Renal cortical epithelial cell (primary cell): ENCODE measurements at places on chromosomes 4 and X.

- peak; percentile 16 for DNase-seq
Observed at GRCh38 chr4:175560604-175561003, 251.5 kb downstream of the GPM6A start.

DNA sequence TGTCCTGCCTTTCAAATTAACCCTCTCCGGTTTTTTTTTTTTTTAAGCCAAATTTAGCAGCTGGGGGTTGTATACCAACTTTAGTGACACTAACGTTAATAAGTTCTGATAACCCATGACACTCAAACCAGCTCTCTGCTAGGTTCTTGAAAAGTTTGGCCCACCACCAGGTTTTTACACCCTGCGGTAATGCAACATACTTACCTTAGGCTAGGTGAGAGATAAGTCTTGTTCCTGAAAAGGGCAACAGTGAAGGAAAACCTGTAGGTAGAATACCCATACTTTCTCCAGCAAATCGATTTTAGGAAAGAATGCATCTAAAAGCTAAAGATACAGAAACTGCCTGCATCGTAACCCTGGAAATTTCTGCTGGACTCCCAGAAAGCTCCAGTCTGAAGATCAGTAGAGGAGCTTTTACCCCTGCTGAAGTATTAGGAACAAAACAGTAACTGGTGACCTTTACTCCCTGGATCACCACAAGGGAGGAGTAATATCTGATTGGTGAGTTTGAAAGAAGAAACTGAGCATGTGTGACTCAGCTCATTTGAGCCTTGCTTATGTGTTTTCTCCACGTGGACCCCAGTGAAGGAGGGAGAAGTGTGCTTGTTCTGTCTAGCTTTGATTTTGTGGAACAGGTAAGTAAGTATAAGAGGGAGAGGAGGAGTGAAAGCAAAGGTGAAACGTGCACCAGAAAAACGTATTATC is 34.4 kb upstream of the COX18 start:
- DNase-seq, result peak; percentile 64

DNA sequence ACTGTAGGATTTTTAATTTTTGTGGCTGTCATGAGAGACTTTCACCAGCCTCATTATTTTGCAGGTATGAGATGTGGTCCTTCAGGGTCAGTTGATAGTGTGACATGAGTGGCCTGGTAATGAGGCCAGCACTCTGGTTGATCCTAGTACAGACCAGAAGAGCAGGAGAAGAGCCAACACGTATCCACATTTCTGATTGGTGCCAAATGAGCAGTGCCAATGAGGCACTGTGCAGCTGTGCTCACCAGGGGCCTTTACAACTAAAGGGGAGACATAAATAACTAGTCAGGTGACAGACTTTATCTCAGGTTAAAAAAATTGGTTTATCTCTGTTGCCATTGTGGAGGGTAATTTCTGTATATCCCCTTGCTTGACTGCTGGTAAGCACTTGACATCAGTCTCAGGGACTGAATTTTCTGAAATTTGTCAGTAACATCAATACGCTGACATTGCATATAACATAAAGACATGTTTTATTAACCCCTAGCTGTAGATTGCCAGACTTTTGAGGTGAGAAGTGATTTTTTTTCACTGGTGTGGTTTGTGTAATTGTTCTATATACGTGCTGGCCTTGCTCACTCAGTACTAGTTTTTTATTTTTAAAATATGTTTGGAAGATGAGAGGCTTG is 101.2 kb downstream of the AFF1 start:
- no peak for DNase-seq

GRCh38 chrX:149829751-149830191 is 48.0 kb downstream of the MAGEA9 start:
- DNase-seq, result peak; percentile 78

- no peak for DNase-seq
Observed at GRCh38 chrX:3425031-3425430, 78.6 kb upstream of the MXRA5 start.

DNA sequence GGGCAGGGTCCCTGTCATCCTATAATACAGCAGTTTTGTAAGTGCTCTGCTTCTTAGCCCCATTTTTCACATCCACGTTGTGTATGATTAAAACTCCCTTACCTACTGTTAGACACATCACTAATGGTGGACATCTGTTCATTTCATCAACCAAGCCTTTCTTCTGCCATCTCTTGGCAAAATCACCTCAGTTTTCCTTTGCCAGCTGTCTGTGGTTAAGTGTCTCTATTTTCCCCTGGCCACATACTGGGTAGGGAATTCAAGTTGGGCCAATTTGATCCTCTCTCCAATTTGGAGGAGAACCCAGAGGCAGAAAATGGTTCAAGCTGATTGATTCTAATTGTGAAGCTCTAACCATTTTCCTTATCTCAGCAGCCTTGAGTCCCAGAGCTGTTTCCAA is 436.1 kb downstream of the PCDH7 start:
- no peak for DNase-seq

GRCh38 chrX:95645738-95646137 is 1038.9 kb upstream of the DIAPH2 start:
- DNase-seq, result no peak

DNA sequence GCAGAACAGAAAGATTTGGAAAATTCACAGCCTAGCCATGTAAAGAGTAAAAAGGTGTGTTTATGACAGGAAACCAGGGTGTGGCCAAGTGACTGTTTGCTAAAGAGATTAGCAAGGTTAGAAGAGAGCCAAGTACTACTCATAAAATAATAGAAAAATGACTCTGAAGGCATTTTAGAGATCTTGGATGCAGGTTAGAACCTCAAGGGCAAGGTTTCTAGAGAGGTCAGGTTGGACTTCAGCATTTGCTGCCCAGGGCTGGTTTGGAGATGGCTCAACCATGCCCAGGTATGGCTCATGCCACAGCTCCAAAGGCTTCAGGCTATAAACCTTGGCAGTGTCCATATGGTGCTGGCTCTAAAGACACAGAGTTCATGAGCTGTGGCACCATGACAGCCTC is 40.6 kb upstream of the ADGRA3 start:
- DNase-seq, result no peak

GRCh38 chr4:93791570-93792195 is 36.9 kb upstream of the ATOH1 start:
- peak; percentile 23 for DNase-seq

DNA sequence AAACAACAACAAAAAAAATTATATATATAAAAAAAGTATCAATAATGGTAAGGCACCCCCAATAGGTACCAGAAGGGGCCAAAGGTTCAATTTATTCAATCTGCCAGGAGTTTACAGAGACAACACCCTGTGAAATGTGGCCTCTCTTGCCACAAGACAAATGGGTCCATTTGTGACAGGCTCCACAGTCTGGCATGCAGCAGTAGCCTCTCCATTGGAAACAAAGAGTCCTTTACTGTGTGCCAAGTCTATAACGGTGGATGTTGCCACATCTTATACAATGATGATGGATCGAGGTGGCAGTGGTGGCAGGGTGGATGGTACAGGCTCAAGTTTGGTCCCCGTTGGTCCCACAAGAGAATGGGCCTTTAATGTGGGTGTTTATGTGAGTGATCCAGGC is 70.1 kb upstream of the SH3RF1 start:
- DNase-seq, result no peak

- DNase-seq, result peak; percentile 41
Observed at GRCh38 chr4:16083241-16084191, at the start of gene PROM1. Gene PROM1 (minus strand): TSS chr4:16084023. CDS start chr4:16075906, 8,117 bp downstream.

DNA sequence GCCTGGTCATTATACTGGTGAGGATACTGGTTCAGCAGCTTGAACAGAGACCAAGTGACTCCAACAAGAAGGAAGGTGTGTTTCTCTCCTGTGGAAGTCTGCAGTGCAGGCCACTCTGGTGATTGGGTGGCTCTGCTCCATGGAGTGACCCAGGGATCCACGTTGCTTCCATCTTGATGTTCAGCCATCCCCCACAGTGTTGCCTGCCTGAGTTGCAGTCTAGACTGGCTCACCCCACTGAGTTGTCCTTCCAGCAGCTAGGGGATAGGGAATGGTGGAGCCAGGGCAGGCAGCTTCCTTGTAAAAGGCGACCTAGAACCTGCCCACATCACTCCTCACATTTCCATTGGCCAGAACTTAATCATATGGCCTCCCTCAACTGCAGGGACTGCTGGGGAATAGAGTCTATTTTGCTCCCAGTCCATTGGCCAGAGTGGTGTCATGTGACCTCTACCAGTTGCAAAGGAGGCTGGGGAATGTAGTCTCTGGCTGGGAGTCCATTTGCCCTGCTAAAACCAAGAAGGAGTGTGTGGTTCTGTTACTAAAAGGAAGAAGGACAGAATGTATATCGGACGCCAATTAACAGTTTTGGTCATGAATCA is 8.0 kb downstream of the MAN2B2 start:
- DNase-seq, result no peak

DNA sequence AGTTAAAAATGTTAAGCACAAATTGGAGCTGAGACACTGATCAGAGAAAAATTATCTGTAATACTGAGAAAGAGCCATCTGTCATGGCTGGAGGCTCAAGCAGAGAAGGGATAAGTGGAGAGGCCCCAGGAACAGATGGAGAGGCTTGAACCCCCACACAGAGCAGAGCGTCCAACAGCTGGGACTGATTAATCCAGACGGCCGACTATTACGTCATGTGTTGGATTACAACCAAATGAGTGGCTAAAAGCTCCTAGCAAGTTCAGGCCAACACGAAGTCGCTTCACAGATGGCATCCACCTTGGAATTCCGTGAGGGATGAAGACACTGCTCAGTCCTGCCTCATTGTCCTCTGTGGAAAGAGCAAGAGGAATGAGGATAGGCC is 57.7 kb upstream of the ATXN3L start:
- DNase-seq, result no peak

GRCh38 chr4:27711041-27711440 is 850.4 kb downstream of the STIM2 start:
- no peak for DNase-seq

DNA sequence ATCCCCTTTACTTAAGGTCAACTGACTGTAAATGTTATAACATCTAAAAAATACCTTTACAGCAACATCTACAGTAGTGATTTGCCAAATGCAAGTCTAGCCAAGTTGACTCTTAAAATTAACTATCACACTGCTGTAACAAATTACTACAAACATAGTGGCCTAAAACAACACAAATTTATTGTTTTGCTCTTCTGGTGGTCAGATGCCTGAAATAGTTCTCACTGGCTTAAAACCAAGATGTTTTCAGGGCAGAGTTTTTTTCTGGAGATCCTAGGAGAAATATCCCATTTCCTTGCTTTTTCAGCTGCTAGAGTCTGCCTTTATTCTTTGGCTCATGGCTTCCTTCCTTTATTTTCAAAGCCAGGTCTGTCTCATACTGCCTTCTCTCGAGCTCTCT is 120.5 kb downstream of the ADGRL3 start:
- DNase-seq, result peak; percentile 7

DNA sequence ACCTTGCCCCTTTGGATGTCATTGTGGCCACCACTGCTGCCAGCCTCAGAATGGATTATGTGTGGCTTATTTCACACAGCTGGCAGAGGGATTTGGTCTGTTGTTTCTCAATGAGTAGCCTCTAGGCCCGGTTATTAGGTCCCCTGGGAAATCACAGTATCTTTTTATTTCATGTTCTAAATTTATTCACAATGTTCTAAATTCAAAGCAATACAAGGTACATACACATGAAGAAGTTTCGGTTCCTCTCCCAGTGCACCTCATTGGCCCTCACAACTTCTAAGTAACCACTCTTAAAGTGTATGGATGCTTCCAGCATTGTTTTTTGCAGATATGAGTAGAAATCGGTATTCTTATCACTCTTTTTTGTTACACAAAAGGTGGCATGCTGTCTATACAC is 262.7 kb downstream of the RCHY1 start:
- DNase-seq, result no peak

GRCh38 chr4:101527188-101527587 is 179.9 kb upstream of the PPP3CA start:
- peak; percentile 48 for DNase-seq

DNA sequence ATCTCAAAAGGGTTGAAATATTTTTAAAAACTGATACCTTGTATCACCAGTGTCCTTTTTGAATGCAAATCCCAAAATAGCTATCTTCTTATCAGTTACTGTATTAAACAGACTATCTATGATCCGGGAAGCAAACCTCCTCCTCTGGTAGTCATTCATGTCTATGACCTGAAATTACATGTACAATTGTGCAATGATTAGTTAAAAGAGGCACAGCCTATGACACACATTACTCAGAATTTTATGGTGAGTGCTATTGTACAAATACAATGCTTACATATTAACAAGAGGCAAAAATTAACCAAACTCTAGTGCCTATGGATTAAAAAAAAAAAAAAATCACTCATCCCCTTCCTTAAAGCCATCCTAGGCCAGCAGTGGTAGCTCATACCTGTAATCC is 21.7 kb downstream of the UGDH start:
- peak; percentile 82 for DNase-seq

- DNase-seq, result no peak
Observed at GRCh38 chr4:45229206-45229605, 502.9 kb upstream of the GNPDA2 start.

DNA sequence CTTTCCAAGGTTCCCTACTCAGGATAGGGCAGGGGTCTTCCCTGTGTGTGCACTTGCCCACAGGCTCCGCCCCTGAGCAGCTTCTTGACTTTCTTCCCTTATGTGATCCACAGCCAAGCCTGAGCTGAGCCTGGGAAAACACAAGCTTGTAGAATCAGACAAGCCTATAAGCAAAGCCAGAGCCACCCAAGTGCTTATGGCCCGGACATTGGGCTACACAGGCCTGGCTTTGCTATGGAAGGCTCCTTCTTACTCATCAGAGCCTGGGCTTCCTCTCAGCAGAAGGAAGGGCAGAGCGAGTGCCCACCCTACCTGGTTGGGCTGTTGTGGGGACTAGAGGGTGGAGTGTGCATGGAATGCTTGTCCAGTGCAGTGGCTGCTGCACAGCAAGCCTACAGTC is 1.3 kb upstream of the TNIP2 start:
- no peak for DNase-seq

DNA sequence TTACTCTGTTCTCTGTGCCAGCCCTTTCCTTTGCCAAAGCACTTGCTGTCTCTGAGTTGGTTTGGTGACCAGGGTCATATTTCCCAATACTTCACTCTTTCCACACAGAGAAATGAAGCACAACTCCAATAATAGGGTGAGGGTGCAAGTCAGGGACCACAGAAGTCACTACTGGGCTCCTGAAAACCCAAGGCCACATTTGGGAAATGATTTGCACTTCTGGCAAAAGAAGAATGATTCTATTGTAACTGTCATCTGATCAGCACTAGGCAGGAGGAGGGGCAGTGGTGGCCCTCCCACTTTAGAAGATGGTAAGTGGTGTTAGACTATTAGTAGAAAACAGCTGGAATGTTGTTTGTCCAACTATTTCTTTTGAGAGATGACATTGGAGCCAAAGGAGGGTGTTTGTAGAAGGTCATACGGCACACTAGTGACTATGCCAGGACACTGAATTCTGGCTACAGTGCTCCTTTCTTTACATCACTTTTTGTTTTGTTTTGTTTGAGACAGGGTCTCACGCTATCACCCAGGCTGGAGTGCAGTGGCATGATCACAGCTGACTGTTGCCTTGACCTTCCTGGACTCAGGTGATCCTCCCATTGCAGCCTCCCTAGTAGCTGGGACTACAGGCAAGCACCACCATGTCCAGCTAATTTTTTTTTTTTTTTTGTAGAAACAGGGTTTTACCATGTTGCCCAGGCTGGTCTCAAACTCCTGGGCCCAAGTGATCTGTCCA is 10.8 kb upstream of the HADH start:
- DNase-seq, result no peak
